Effector CD4-positive, alpha-beta T cell (primary cell): ENCODE measurements at places on chromosomes 16 and 17.

- no peak for DNase-seq
Measured at GRCh38 chr17:74712756-74713155, at the start of gene CD300LF. Gene CD300LF (minus strand): TSS chr17:74712923. CDS start chr17:74712866, 57 bp downstream.

DNA sequence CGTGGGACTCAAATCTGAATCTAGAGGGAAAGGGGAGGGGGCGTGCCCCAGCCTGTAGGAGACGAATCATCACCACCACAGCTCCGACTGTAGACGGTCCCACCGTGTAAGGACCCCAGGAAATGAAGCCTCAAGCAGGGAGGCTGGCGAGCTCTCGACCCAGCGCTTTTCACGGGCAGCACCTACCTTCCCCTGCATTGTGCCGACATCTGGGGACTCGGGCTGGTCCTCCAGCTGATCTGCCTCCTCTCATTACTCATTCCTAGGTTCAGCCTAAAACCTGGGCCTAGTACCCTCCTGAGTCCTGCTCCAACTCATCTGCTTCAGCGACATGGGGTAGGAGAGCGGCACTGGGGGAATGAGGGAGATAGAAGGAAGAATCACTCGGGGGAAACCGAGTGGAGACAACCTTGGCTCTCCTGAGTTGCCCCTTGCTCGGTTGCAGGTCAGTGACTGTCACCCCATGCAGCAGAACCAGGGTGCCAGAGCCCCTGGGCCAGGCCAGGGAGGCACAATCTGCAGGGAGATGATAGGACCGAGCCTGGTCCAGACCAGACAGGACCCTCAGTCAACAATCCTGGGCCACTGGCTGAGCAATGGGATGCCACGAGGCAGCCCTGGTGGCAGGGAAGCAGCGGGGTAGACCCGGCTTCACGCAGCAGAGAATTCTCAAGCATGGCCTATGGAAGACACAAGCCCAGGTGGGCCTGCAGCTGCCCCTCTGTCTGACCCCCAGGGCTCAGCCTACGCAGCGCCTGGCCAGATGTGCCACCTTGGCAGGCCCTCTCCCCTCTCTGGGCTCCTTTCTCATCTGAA lies 833 bp upstream of the BCAR1 start:
- DNase-seq = no peak

DNA sequence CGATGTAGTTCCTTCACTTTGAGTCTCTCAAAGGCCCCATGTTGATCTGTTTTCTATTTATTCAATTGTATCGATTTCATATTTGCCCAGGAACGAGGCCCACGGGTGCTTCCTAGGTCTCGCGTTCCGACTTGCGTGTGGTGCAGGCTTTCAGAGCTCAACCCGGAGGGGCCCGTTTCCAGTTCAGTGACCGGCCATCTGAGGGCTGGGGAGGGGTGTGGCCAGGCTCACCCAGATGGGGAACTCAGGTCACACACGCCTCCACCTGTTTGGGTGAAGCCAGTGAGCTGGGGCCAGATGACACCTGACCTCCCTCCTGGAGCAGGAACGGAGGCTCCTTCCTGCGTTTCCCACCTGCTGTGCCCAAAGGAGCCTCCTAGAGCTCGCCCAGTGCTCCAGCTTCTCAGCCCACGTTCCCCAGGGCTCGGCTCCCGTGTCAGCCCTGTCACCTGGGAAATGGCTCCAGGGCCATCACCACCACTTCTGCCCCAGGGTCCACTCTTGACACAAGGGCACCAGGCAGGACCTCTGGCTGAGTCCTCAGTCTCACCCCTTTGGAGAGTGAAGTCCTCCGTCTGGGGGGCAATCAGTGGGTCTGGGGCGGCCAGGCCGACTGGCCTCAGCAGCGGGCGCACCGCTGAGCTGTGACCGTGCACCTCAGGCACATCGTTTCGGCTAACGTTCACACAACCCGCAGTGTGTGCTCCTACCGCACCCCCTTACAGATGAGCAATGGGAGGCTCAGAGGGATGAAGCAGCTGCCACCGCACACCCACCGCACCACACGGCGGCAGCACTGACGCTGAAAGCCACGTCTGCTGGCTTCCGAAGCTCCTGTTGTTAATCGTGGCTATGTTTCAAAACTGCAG lies 18.0 kb downstream of the FOXF1 start:
- DNase-seq = no peak

- DNase-seq = no peak
Measured at GRCh38 chr16:66569827-66570405, 3.7 kb downstream of the CMTM1 start.

DNA sequence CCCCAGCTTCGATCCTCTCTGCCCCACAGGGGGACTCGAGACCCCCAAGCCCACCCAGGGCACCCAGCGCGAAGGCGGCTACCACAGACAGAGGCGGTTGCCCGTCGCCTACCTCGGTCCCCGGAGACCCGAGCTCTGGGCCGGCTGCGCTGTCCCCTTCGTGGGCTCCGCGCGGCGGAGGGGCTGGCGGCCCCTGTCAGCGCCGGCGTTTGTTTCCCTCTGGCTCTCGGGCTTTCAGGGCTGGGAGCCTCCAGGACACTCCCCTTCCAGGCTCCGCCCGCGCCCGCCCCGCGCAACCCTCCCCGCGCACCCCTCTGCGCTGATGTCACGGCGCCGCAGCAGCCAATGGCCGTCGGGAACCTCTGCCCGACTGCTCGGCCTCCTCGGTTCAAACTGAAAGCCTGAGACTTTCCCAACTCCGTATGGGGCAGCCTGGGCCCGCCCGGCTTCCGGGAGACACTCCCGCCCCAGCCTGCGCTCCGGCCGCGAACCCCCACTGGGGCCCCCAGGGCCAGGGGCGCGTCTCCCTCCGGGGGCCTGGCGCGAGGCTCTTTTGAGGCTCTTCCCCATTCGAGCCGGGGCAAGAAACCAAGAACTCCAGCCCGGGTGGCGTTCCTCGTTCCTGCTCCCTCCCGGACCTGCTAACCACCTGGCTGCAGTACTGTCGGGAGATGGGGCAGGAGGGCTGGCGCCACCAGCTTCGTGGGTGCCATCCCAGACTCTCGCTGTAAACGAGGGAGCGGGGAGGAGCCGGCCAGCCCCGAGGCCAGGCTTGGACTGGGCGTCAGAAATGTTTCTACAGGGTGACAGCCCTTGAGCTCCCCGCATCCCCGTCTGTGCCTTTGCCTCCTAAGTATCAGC lies at the start of gene CDC42EP4:
TSS of gene CDC42EP4 (minus strand) at position 221 of the 861 bp plus-strand sequence. CDS start 25,501 bp downstream, outside the sequence.
- peak; percentile 76 for DNase-seq

GRCh38 chr17:47735536-47736011 lies 2.5 kb downstream of the TBX21 start:
- no peak for DNase-seq

DNA sequence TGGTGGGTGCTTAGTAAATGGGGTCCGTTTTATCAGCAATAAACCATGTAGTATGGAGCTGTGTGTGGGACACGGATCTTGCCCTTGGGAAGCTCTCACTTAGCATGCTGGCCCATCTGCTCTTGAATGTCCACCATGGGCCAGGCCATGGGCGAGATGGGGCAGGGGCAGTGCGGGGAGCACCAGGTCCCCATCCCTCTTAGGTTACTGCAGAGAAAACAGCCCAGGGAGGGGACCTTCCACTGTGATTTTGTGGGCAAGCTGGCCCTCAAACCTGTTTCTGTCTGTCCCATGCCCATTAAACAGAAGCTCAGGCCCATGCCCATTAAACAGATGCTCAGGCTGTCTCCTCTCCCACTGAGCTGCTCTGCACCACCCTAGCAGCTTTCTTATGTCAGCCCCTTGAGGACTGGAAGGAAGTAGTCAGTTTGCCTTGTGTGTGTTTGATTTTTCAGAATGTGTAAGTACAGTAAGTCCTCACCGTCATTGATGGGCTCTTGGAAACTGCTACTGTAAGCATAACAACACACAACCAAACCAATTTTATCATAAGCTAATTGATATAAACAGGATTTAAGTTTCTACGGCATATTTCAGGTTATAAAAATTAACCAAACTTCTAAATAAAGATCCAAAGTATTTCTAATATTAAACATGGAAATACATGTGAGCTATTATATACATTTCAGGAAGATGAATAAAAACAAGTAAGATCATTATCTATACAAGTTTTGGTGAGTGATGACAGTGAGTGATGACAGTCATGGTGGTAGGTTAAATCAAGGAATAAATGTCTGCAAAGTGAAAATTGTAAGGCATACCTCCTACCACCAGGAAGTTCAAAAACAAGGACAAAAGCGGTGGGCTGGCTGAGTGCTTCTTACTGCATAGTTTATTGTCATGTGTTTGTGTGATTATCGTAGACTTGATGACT lies 11.5 kb downstream of the MPRIP start:
- DNase-seq = no peak

GRCh38 chr17:80408872-80409271 lies 6.1 kb upstream of the ENDOV start:
- no peak for DNase-seq
